ENCODE measurements at places on chromosomes 7 and 10.

DNA sequence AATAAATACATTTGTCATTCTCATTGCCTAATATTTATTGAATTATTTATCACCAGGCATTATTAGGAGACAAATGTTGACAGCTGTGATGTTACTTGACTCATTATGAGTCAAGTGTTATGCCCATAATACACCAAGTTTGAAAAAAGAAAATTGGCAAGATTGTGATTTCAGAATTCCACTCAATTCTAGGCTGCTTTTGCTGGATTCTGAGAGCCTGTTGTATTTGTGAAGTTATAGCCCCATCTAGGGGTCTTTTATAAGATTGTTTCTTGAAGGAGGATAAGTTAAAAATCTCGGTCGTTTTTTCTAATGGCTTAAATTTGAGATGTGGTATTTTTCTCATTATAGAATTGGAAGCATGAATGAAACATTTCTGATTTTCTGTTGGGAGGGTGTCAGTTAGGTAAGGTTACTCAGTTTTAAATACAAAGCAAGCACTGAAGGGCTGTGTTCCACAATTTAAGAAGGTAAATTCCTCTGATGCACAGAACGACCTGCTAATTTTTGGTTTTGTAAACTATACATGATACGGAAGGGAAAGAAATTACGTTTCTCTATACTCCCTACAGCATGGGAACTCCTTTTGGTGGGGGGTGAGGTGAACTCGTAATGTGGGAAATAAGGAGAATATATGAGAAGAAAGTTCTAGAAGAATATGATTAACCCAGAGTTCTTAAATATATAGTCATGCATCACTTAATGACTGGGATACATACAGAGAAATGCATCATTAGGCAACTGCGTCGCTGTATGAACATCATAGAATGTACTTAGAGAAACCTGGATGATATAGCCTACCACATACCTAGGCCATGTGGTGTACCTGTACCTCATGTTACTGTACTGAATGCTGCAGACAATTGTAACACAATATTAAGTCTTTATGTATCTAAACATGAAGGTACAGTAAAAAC is 2.6 kb downstream of the STK31 start:
- DNase-seq, result peak; percentile 45

- DNase-seq, result no peak
These were observed 182.6 kb upstream of the FEZF1 start for GRCh38 chr7:122487131-122487530.

- DNase-seq, result no peak
These were observed 15.5 kb downstream of the AOAH start for GRCh38 chr7:36708767-36709166.

- no peak for DNase-seq
These were observed 58.3 kb downstream of the IKZF1 start for GRCh38 chr7:50362712-50363282.

GRCh38 chr10:25661632-25662031 is 272.4 kb upstream of the MYO3A start:
- DNase-seq, result no peak

DNA sequence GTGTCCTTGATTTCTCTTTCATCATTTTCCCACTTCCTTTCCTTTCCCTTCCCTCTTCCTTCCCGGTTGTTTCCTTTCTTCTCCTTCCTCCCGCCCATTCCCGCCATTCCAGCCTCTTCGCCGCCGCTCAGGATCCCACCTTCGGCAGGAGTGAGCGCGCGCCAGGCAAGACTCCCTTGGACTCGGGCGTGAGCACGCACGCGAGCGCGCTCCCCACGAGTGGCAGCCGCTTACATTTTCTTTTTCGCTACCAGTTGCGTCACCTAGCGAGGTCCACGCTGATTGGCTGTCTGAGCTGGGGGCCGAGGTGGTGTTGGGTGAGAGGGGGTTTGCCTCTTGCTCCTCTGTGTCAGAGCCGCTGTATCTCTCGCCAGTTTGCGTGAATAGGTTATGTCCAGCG is 11.8 kb downstream of the ZAN start:
- DNase-seq, result peak; percentile 61

GRCh38 chr10:46539596-46540411 is 16.7 kb downstream of the GPRIN2 start:
- no peak for DNase-seq

- no peak for DNase-seq
These were observed 3.5 kb downstream of the TSC22D4 start for GRCh38 chr7:100475549-100475948.

- DNase-seq, result no peak
These were observed 94.7 kb downstream of the HDAC9 start for GRCh38 chr7:18590241-18590640.

DNA sequence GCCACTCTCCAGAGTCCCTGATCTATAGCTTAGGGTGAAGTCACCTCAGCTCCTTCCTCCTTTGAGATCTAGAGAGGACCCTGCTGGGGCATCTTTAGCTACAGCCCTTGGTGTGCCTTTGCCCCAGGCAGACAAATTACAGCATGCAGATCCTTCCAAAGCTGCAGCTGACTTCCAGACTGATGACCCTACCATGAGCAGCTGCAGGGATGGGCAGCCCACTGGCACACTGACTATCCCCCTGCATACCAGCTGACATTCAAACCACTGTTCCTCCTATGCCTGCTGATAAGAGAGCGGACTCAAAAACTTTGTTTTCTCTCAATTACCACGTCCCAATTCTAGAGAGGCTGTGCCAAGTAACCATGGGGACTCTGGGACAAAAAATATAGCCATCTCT is 70.6 kb downstream of the COL13A1 start:
- no peak for DNase-seq

DNA sequence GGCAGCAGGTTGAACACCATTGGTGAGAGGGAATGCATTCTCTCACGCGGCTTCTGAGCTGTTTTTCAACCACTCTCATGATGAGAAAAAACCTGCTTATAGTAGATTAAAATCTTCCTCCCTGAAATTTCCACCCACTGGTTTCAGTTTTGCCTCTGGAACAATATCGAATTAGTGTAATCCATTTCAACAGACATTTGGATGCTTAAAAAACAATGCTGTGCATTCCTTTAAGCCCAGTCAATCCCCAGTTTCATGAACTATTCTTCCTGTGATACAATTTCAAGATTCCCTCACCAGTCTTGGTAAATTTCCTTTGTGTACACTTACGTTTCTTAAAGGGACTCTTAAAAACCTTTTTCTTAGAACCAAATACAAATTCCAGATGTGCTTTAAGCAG is 89.6 kb downstream of the ITIH5 start:
- DNase-seq, result no peak

DNA sequence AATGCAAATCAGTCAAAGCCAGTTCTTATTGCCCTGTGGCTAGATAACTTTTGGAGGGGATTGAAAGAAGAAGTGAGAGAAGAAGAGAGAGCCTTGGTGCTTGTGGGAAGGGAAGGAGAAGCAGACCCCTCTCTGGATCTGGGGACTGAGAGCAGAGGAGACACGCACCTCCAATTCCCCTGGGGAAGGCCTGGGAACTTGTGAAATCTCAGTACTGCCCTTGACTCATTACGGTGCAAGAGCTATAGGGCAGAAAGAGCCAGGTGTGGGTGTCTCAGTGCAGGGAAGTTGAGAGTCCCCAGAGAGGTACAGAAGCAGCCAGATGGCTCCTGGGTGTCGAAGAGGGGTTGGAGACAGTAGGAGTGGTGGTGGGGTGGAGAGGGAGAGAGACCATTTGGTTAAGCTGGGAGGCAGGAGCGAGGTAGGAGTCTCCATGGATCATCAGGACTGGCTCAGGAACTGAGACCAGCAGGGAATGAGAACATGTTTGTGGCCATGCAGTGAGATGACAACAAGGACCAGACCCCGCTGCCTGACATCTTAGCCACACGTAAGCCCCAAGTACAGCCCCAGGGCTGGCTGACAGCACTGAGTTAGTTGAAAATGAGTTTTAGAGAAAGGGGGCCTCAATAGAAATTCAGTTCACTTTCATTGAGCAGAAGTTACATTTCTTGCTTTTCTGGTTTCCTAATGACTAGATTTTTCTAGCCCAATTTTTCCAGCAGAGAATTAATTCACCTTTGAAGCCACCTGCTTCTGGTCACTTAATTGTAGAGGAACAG is 238.2 kb downstream of the BUB3 start:
- no peak for DNase-seq

DNA sequence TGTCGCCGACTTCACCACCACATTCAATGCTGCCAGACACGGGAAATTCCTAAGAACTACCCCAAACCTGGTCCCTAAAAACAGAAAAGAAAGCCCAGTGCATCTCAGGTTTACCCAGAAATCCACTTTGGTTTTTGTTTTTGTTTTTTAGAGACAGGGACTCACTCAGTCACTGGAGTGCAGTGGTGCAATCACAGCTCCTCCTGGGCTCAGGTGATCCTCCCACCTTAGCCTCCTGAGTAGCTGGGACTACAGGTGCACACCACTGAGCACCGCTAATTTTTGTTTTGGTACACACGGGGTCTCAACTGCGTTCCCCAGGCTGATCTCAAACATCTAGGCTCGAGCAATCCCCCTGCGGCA is 22.8 kb downstream of the MAD1L1 start:
- DNase-seq, result no peak

GRCh38 chr7:116797612-116798011 is 64.8 kb upstream of the CAPZA2 start:
- DNase-seq, result no peak

- DNase-seq, result no peak
These were observed 9.5 kb downstream of the EPHA1 start for GRCh38 chr7:143399151-143399550.

DNA sequence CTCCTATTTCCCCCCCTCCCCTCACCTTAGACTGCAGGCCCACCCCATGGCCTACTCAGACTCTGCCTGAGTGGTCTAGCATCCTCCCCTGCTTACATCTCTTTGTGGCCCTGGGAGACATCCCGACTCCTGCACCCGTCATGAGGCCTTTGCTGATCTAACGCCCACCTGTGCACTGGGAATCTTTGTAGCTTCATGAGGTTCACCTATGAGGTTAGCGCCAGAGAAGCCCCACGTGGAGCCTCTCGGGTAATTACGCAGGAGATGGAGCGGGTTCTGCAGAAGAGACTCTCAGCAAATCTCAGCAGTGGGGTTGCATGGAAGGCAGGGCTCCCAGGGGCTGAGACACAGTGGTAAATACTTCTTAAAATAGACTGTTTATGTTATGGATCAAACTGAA is 43.5 kb upstream of the HSPA12A start:
- DNase-seq, result no peak

- no peak for DNase-seq
These were observed 19.6 kb upstream of the EFCAB10 start for GRCh38 chr7:105600720-105601550.

DNA sequence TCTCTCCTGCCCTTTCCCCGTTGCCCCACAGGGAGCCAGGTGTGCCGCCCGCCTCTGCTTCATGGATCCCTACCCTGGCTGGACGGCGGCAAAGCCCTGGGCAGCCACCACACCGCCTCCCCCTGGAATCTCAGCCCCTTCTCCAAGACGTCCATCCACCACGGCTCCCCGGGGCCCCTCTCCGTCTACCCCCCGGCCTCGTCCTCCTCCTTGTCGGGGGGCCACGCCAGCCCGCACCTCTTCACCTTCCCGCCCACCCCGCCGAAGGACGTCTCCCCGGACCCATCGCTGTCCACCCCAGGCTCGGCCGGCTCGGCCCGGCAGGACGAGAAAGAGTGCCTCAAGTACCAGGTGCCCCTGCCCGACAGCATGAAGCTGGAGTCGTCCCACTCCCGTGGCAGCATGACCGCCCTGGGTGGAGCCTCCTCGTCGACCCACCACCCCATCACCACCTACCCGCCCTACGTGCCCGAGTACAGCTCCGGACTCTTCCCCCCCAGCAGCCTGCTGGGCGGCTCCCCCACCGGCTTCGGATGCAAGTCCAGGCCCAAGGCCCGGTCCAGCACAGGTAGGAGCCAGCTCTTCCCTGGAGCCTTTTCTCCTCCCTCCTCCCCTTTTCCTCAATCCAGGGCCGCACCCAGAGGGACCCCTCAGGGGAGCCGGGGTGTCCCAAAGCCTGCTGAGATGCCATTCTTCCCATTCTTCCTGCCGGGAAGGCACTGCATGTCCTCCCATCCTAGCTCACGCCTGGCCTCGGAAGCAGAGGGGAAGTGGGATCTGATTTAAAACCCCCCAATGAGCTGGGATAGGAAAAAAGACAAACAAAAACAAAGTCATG is 4.0 kb downstream of the GATA3 start:
- DNase-seq, result no peak

- DNase-seq, result no peak
These were observed 125.1 kb downstream of the THSD7A start for GRCh38 chr7:11706666-11707605.

DNA sequence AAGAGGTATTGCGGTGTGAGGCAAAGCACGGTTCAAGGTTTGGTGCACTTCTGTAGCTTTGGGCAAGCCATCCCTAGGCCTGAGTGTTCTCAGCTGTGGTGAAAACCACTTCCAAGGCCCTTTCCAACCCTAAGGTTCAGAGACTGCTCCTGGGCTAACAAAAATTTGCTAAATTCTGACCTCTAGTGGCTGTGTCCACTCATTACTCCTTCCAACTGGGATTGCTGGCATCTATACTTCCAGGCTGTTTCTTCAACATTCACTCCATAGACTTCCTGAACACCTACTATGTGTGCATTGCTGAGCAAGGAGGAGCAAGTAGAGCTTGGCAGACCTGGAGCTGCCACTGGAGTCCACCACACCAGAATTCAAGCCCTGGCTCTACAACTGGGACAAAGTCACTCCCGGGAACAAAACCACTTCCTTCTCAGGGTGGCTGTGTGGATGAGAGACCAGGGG is 29.3 kb upstream of the SH3PXD2A start:
- DNase-seq, result no peak

DNA sequence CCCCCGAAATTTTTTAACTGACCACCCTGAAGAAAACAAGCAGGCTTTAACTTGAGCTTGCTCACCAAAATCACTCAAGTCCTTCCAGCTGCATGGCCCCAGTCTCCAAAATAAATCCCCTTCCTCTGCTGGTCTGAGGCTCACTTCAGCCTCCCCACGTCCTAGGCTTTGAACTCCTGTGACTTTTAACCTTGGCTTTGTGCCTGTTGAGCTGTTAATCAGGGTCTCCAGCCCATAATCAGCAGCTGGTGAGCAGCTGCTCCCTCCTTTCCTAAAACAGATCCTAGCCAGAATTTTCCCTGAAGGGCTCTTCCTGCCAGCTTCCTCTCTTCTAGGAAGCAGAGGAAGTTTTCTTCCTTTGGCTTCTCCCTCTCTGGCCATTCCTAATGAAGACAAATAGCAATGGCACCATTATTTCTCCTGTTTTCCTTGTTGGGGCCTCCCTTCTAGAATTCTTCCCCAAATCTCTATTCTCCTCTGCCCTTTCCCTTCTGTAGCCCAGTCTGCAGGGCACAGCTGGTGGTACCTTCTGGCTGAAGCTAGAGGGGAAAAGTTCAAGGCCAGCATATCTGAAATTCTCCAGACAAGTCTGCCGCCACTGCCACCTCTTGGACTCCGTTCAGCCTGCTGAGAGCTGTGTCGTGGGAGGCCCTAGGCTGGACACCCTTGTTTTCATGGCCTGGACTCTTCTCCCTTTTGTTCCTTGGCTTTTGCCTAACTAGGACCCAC is 152.1 kb downstream of the NOC3L start:
- DNase-seq, result no peak

DNA sequence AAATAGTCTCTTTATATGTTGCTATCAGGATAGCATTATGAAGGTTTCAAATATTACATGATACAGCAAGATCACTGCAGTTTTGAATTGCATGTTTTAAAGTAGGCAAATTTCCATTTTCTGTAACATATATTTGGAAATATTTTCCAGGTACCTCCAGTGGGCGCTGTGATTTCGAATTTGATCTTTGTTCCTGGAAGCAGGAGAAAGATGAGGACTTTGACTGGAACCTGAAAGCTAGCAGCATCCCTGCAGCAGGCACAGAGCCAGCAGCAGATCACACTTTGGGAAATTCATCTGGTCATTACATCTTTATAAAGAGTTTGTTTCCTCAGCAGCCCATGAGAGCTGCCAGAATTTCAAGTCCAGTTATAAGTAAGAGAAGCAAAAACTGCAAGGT is 299.0 kb downstream of the MALRD1 start:
- DNase-seq, result no peak

- peak; percentile 89 for DNase-seq
These were observed 75.2 kb upstream of the NPVF start for GRCh38 chr7:25303281-25304181.

Measured in fibroblast of skin of left biceps (primary cell).